ENCODE measurements at places on chromosomes 16 and 17.

- DNase-seq: no peak
Measured at GRCh38 chr17:549177-550040, 165.2 kb downstream of the VPS53 start.

DNA sequence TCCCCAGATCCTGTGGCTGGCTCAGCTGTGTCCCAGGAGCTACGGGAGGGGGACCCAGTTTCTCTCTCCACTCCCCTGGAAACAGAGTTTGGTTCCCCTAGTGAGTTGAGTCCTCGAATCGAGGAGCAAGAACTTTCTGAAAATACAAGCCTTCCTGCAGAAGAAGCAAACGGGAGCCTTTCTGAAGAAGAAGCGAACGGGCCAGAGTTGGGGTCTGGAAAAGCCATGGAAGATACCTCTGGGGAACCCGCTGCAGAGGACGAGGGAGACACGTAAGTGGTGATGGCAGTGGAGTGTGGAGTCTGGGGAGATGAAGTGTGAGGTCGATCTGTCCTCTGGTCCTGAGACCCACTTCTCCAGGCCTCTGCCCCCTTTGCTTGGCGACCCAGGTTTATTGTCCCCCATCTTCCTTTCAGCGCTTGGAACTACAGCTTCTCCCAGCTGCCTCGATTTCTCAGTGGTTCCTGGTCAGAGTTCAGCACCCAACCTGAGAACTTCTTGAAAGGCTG lies 585 bp downstream of the WRAP53 start:
- DNase-seq: no peak

GRCh38 chr16:15644267-15644961 lies 1.5 kb upstream of the MARF1 start:
- no peak for DNase-seq

- no peak for DNase-seq
Measured at GRCh38 chr16:69553332-69553731, 12.4 kb upstream of the NFAT5 start.

DNA sequence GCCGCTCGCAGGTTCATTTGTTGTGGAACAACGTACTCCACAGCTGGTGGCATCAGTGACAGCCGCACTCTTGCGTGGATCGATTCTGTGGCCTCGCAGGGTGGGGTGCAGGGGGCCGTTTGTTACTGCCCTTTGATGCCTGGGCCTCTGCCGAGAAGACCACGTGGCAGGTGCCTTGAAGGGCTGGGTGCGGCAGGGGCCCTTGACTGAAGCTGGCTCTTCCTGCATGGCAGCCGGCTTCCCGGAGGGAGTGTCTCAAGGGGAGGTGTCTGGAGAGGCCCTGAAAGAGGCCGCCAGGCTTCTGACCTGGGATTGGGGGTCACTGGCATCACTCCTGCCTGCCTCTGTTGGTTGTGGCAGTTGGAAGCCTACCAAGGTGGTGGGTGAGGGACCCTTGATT lies 43.8 kb downstream of the TBCD start:
- DNase-seq: peak; percentile 79

GRCh38 chr17:17931159-17931558 lies 41.0 kb downstream of the TOM1L2 start:
- DNase-seq: no peak

Measured in lower lobe of right lung (tissue), 2 donors.